ENCODE measurements at places on chromosomes 16 and 17.

DNA sequence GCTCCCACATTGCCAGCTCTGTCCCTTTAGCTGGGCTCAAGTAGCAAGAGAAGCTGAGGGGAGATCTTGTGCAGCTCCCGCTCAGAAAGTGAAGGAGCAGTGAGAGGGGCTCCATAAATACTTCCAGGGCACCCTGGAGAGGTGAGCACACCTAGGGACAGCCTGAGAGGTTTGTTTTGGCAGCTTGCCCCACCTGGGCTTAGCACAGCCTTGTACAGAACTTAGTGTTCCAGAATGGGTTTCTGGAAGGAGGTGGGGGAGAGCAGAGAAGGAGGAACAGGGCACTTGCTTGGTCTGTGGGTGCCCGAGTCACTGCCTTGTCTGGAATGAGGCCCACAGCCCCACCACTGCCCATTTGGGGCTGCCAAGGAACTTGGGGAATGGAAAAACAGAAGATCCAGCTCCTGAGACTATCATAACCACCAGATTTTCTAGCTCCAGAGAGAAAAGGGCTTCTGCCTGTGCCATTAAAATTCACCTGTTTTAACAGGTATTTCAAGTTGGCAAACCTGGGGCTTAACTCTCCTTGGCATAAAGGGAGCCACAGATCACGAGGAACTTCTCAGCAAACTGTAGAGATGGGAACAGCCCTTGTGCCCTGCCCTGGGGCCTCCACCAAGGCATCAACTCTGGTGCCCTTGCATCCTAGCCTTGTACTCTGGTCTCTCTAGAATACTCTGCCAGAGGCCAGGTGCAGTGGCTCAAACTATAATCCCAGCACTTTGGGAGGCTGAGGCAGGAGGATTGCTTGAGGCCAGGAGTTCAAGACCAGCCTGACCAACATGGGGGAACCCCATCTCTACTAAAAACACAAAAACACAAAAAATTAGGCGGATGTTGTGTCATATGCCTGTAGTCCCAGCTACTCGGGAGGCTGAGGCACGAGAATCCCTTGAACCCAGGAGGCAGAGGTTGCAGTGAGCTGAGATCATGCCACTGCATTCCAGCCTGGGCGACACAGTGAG is 1.9 kb downstream of the PRR15L start:
- DNase-seq = no peak

DNA sequence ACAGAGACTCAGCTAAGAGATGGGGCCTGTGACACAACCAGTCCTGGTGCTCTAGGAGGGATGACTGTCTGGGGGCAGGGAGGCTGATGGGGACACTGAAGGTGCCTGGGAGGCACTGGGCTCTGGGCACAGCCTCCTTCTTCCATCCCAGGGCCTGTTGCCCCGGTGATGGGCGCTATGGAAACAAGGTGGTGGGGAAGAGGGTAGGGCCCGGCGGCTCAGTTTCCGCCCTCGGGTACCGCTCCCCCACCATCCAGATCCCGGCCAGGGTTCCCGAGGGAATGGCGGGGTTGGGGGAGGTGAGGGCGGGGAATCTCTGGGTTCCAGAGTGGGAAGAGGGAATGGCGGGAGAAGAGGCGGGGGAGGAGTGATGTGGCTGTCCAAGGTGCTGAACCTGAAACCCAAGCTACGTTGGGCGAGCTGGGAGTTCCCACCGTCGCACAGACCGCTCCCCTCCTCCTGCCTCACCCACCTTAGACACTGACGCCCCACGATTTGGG is 981 bp downstream of the KCNH4 start:
- DNase-seq = no peak

DNA sequence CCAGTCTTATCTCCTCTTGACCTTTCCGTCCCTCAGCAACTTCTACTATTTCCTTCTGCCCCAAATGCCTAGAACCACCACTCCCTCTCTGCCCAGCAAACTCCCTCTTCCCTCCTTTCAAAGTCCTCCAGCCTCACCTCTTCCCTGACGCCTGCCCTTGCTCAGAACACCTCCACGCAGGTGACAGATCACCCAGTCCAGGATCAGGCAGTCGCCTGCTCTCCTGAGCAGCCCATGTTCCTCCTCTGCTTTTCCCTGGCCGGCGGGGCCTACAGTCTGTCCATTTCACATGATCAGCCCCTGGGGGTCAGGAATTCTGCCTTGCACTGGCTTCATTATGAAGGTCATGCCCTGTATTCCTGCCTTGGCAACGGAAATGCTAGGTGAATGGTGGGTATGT is 422 bp downstream of the CD300LF start:
- no peak for DNase-seq

- DNase-seq = no peak
Observed at GRCh38 chr16:59469266-59469665, 735.1 kb upstream of the GOT2 start.

GRCh38 chr17:67095803-67096202 is 51.4 kb downstream of the CACNG1 start:
- no peak for DNase-seq

GRCh38 chr17:45149669-45150664 is 1.7 kb downstream of the HEXIM1 start:
- no peak for DNase-seq

- no peak for DNase-seq
Observed at GRCh38 chr17:60525328-60525684, 736 bp downstream of the APPBP2 start.

GRCh38 chr17:75191584-75191983 is 8.8 kb upstream of the SUMO2 start:
- DNase-seq = no peak

- DNase-seq = no peak
Observed at GRCh38 chr17:67569873-67570272, 147.9 kb upstream of the NOL11 start.

DNA sequence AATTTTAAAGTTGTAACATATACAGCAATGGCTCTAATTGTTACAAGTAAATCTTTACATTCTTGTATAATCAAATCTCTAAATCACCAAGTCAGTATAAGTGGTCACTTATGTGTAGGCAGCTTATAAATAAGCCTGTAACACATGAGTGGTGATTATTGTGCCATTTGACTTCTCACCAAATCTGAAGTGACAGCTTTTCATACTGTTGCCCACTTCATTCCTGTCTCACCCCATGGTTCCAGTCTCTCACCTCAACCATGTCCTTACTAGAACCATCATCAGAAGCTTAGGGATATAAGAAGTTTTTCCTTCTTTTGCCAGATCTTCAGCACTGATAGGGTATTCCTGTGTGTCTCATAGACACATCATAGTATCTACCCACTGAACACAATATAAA is 23.5 kb downstream of the TNRC6A start:
- DNase-seq = no peak

- no peak for DNase-seq
Observed at GRCh38 chr16:781346-782010, 6.7 kb downstream of the RPUSD1 start.

DNA sequence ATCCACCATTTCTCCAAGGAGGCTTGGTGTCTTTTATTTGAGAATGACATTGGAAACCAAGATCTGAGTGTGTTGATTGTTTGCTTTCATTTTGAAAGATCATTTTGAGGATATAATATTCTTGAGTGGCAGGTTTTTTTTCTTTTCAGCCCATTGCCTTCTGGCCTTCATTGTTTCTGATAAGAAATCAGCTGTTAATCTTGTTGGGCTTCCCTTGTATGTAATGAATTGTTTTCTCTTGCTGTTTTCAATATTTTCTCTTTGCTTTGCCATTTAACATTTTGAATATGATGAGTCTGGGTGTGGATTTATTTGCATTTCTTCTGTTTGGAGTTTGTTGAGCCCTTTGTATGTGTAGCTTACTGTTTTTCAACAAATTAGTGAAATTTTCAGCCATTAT is 22.0 kb downstream of the PRSS54 start:
- DNase-seq = no peak

- DNase-seq = no peak
Observed at GRCh38 chr17:73657473-73658116, 13.3 kb upstream of the SDK2 start.

DNA sequence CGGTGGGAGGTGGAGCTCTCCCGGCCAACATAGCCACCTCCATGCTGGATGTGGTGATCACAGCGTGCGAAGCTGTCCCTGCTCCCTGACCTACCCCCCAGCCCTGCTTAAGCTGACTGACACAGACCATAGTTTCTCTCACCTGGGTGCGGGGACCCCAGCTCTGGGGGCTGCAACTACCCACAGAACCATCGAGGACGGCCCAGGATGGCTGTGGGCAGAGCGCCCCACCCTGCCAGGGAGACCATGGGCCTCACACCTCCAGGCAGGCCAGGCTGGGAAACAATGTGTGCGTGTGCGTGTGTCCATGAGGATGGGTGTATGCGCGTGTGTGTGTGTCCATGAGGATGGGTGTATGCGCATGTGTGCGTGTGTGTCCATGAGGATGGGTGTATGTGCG is 20.4 kb downstream of the BAHCC1 start:
- DNase-seq = no peak

DNA sequence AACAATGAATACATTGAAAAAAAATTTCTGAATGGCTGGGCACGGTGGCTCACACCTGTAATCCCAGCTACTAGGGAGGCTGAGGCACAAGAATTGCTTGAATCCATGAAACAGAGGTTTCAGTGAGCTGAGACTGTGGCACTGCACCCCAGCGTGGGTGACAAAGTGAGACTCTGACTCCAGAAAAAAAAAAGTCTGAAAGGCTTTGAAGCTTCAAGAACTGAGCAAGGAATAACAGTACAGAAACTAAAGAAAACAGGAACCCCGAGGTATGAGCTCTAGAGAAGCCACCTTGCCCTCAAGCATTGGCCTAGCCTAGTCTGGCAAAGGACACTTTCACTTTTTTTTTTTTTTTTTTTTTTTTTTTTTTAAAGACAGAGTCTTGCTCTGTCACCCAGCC is 45.0 kb downstream of the TEX2 start:
- peak; percentile 12 for DNase-seq

DNA sequence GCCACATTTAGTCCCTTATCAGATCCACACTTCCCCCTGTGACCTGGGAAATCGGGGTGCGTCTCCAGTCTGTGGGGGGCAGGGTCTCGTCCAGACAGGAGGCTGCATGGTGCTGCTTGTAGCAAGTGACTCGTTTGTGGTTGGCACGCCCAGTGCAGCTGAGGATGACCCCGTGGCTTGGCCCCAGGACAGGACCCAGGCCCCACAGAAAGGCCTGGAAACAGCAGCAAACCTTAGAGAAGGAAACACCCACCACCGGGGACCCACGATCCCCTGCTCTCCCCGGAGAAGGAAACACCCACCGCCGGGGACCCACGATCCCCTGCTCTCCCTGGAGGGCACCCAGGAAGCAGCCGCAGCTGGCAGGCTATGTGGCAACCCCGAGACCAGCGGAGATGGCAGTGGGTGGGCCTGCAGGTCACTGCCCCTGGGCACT is 8.2 kb upstream of the C16orf95 start:
- DNase-seq = no peak

DNA sequence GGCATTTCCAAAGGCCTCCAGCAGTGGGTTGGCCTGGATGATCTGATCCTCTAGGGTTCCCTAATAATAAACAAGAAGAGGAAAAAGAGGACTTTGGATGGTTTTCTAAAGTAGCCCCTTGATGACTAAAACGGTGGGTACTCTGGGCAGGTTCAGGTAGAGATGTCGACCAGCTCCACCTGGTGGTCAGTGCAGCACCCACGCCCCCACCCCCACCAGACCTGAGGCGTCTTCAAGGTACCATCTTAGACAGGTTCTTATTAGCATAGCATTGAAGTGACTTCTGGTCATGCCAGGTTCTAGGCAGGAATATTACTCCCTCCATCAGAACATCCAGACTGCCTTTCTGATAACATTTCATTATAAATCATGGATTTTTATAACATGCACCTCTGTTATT is 15.0 kb downstream of the MYH13 start:
- DNase-seq = no peak

GRCh38 chr17:4573669-4574068 is 10.7 kb upstream of the SMTNL2 start:
- DNase-seq = peak; percentile 33

GRCh38 chr16:410516-411178 is 9.0 kb downstream of the DECR2 start:
- no peak for DNase-seq

- no peak for DNase-seq
Observed at GRCh38 chr17:56119936-56120335, 33.3 kb upstream of the ANKFN1 start.

DNA sequence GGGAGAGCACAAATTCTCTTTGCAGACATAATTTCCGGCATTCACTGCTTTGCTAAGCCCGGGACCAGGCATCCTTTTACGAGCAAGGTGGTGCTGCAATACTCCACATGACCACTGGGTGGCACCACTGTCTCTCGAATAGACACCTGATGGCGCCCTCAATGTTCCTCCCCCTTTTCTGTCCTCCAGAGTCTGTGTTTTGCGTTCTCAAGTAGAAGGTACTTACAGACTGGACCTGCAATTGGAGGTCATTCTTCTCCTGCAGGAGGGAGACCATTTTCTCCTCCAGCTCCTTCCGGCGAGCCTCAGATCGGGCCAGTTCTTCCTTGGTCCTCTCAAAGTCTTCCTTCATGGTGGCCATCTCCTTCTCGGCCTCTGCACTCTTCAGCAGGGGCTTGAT is 45.2 kb downstream of the MYH13 start:
- peak; percentile 7 for DNase-seq

DNA sequence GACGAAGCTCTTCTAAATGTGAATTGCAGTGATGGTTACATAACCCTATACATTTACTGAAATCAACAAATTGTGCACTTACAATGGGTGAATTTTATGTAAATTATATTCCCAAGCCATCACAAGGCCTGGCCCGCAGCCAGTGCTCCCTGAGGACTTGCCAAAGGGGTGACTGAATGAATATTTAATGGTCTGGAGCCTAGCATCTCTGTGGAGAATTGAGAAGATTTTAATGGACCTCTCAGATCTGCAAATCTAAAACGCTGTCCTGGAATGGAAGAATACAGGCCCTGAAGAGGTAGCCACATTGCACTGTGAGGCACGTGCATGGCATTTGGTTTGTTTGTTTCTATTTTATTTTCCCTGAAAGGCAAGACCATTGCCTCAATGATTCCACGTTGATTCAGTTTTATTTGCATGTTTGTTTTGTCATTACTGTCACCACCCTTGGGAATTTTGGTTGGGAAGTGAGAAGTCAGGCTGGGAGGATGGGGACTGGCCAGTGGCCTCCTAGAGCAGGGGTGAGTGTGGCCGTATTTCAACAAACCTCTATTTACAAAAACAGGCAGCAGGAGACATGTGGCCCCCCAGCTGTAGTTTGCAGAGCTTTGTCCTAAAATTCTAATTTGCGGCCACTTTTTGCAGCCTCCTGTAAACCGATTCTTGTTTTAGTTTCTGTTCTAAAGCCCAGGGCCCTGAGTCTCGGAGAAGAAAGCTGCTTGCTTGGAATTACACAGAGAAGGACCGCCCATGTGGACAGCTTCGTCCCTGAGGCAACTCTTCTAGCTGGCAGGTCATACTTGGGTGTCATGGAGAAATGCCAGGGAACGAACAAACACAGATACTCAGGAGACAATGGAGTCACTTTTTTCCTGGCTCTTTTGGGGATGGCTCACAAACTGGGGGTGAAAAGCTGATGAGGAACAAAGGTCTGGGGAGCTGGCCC is 40.5 kb upstream of the GCSH start:
- no peak for DNase-seq

All from stimulated activated CD4-positive, alpha-beta T cell treated with anti-CD3 and anti-CD28 coated beads, TNF-alpha, amount 100 ng/mL, for 4 hours (primary cell).